A549 treated with DMSO at 1 μM for 4 hours (cell line): ENCODE measurements at places on chromosomes 7 and 10. TPM values are rescaled to one million over a fixed set of nuclear protein-coding genes. Genes with fewer than 3 reads are reported as not detected.

RBM20 gene
- 1.1 to 1.8 TPM (median 1.5 TPM) in 5 replicates for total RNA-seq

UPK3BL2 gene
- 1.1 to 3.8 TPM (median 3.1 TPM) in 5 replicates for total RNA-seq

STEAP4 gene
- total RNA-seq: 0.01 TPM in 2 of 5 replicates, not detected in the others

CNPY1 gene
- not detected in 5 replicates for total RNA-seq

EPHA1 gene
- 0.27 TPM in 1 of 5 replicates, not detected in the others for total RNA-seq

ACSM6 gene
- not detected in 5 replicates for total RNA-seq

ABCC2 gene
- 141 to 192 TPM (median 172 TPM) in 5 replicates for total RNA-seq

ZPBP gene
- total RNA-seq: not detected in 5 replicates

NOM1 gene
- 17.4 to 21.2 TPM (median 19.2 TPM) in 5 replicates for total RNA-seq

RINT1 gene
- total RNA-seq: 15.3 to 18.2 TPM (median 17.4 TPM) in 5 replicates
